WTC11 (cell line): ENCODE measurements at places on chromosomes 12 and 14. TPM values are rescaled to one million over a fixed set of nuclear protein-coding genes. Genes with fewer than 3 reads are reported as not detected.

Gene PTCSC3
- not detected in 3 replicates for total RNA-seq

Gene AVPR1A
- 0.09 to 0.24 TPM (median 0.11 TPM) in 3 replicates for total RNA-seq

Gene CFAP54
- 0.09 to 0.34 TPM (median 0.32 TPM) in 3 replicates for total RNA-seq

Gene MAP1LC3B2
- 2.2 to 3.0 TPM (median 2.5 TPM) in 3 replicates for total RNA-seq

Gene SLC5A8
- 0.05 to 0.07 TPM in 2 of 3 replicates, not detected in the other for total RNA-seq

Gene ALDH1L2
- 3.5 to 7.7 TPM (median 5.5 TPM) in 3 replicates for total RNA-seq

Gene MSI1
- 64.5 to 71.9 TPM (median 71.5 TPM) in 3 replicates for total RNA-seq

Gene CMA1
- total RNA-seq, result not detected in 3 replicates

Gene DYRK2
- 32.7 to 38.1 TPM (median 36.1 TPM) in 3 replicates for total RNA-seq

Gene FAM186B
- total RNA-seq, result 0.16 to 0.39 TPM (median 0.21 TPM) in 3 replicates

DNA sequence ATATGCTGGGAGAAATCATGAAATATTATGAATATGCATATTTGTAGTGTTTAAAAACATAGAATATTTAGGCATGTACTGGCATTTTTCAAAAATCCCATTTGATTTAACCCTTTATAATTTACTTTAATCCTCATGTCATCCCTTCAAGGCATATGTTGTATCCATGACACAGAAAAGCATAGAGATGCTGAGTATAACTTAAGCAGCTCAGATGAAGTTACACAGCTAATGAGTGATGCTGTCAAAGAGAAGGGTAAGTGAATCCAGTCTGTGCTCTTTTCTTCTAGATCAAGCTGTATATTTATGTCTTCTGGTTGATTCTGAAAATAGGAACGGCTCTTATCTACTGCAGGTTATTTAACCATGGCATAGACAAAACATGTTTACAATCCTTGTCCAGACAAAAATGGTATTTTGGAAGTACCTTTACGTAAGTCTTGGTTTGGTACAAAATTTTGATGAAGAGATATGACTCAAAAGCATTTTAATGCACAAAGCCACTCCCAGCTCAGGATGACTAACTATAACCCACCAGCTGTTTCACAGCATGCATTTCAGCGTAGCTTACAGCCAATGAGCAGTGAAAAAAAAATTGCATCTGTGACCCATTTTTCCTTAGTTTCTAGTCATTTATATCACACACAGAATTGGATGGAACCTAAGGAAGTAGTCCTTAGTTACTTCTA is 201.7 kb downstream of the STXBP6 start:
- DNase-seq, result no peak

- DNase-seq, result no peak
Measured at GRCh38 chr12:68641138-68641537, 30.4 kb downstream of the RAP1B start.

GRCh38 chr12:33634544-33634943 is 194.9 kb upstream of the SYT10 start:
- DNase-seq, result no peak

GRCh38 chr12:112468046-112468445 is 49.3 kb downstream of the PTPN11 start:
- no peak for DNase-seq

DNA sequence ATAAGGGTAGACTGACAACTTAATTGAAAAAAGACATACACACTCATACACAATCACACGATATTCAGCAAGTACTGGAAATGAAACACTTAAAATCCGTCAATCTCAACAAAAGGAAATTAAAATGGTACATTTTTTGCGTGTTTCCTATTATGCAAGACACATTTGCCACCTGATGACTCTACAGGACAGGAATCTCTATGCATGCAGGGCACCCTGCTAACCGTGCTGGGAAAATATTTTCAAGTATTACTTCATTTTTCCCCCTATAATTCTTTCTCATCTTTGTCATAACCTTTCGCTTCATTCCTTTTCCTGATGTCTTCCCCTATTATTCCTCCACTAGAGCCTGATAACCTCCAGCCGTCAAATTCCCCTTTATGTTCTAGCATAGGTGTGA is 150.2 kb downstream of the TMEM132D start:
- no peak for DNase-seq

DNA sequence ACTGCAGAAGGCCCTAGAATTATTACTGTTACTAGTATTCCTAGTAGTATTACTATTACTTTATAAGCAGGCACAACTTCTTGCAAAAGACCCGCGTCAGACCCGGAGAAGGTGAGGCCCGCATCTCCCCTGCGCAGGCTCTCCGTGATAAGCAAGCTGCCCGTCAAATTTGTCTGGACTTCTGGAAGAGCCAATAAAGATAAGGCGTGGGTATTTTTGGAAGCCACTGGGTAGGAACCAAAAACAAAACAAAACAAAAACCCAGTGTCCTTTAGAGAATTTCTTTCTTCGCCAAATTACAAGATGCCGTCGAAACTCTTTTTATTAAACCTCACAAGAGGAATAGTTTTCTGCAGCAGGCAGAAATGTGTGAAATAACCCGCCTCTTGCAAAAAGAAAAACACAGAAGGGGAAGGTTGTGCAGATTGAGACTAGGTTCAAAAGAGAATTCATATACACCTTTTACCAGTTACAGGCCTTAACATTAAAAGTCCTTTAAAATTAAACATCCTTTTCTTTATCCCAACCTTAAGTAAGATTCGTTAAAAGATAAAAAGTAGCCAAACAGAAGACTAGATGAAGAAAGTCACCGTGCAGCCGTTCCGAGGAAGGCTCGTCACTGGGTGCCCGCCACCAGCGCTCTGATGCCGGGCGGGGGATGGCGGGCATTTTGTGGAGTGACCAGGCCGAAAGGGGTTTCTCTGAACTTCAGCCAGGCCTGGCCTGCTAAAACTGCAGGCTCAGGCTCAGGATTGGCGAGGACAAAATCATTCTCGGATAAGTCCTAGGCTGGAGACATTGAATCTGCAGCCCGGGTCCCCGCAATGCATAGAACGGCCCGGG is 1.6 kb downstream of the TBX5 start:
- DNase-seq, result no peak

- peak; percentile 36 for DNase-seq
Measured at GRCh38 chr14:103846543-103847450, 578 bp downstream of the PPP1R13B start.

DNA sequence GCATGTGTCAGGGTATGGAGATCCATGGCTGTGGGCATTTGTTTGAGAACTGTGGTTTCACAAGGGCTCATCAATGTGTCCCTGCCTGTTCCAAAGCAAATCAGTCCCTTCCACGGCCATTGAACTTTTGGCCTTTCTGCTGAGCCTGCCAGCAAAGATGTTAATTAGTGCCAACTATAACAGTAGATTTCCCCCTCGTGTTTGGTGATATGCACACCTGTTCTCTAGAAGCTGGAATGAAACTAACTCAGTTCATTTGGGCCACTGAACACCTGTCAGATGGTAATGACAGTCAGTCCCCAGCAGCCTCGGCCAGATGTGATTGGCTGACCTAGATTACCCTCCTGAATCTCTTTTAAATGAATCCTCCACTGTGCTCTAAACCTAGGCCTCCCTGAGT is 43.2 kb downstream of the IRAK3 start:
- no peak for DNase-seq

DNA sequence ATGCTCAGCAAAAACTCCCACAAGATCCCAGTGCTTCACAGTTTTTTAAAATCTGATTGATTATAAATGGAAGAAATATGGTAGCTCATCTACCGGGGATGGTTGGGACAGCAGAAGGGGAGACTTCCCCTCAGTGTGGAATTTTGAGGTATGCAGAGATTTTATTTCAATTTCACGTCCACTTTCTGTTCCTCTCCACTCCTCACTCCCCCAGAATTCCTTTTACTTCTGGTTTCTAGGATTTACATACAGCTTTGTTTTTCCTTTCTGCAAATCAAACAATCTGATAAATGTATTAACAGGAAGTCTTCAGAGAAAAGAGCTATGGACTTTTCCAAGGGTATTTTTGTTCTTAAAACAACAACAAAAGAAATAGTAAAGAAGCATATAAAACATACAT is 181.5 kb upstream of the ARHGAP5 start:
- DNase-seq, result no peak

GRCh38 chr14:79585845-79586244 is 625.5 kb downstream of the DIO2 start:
- DNase-seq, result no peak

DNA sequence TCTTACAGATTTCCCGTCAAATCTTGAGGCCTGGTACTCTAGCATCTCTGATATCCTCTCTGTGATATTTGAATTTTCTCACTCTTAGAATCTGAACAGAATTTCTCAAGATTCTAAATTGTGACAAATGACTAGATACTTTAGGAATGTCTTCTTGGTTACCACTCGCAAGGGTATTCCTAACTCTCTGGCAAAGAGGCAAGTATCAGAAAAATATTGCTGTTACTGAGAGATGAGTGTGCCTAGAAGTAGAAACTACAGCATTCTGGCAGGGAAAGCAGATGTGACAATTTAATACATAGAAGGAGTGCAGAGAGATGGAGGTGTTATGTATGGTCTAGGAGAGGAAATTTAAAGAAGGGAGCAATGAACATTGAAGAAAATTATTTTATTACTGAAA is 467.8 kb downstream of the LRIG3 start:
- no peak for DNase-seq

DNA sequence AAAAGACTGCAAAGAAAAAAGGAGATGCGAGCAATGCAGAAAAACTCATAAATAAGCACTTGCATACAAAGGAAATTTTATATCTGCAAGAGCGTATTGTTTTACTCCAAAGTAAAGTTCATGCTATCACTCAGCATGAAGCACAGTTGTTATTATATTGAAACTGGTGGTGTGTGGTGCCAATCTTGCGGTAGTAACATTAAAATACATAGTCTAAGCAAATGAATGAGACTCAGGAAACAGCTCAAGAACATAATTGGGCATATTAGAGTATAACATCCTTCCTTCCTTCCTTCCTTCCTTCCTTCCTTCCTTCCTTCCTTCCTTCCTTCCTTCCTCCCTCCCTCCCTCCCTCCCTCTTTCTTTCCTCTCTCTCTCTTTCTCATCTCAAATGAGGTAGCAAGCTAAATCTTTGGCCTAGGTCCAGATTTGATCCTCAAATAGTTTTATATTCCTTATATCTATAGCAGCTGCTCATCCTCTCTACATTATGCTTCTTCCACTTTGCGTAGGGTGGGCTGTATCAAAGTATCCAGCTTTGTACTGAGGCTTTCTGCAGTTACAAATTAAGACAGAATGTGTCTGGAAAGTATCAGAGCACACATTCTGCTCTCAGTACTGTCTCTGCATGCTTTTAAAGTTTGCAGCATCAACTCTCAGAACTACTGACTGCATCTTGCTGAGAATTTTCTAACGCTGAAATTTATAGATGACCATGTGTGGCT is 718.3 kb downstream of the RERGL start:
- no peak for DNase-seq

DNA sequence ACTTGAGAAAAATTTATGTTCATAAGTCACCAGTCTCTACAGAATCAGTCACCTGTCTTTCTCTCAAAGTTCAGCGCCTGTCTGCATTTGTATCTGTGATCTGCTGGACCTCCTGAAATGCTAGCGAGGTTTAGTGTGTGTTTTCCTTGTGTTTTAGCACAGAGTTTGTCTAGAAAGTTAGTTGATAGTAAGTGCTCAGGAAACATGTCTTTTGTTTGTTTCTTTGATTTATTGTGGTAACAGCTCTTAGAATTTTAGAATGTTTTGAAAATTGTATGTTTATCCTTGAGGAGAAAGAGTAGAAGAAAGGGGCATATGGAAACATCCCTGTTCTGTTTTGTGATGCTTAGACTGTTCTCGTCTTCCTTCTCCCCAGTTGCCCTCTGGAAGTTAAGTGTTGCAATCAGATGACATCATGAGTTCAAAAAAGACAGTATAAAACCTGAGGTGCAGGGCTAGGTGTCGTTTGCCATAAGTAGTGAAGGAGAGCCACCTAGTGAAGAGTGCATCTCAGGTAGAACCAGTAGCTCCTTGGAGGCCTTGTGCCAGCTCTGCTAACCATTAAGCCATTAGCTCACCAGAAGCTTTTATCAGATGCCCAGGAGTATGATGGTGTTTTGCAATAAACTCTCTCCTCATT is 44.8 kb downstream of the FBXW8 start:
- no peak for DNase-seq

GRCh38 chr14:81765651-81766275 is 232.1 kb upstream of the SEL1L start:
- DNase-seq, result no peak

DNA sequence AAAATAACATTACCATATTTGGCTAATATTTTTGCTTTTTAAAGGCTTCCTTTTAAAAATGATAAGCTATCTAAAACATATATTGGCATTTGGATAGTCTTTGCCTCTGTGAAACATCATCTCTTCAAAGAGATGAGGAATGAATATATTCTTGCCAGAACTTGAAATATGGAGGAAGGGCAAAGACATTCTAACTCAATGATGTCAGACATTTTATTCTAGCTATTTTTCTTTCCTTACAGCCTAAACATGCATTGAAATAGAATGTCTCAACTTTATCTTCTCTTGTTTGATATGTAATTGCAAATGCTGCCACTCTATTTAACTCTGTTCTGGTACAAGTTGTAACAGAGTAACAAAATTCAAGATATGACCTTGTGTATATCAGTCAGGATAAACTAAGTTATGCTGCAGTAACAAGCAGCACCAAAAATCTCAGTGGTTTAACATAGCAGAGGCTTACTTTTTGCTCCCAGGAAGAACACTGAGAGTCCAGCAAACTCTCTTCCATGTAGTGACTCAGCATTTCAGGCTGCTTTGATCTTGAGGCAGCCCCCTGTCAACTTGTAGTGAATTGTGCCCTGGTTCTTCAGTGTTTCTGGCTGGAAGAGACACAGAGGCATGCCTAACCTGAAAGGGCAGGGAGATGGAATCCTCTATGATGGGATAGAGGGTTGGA is 11.0 kb downstream of the IRAK3 start:
- no peak for DNase-seq

DNA sequence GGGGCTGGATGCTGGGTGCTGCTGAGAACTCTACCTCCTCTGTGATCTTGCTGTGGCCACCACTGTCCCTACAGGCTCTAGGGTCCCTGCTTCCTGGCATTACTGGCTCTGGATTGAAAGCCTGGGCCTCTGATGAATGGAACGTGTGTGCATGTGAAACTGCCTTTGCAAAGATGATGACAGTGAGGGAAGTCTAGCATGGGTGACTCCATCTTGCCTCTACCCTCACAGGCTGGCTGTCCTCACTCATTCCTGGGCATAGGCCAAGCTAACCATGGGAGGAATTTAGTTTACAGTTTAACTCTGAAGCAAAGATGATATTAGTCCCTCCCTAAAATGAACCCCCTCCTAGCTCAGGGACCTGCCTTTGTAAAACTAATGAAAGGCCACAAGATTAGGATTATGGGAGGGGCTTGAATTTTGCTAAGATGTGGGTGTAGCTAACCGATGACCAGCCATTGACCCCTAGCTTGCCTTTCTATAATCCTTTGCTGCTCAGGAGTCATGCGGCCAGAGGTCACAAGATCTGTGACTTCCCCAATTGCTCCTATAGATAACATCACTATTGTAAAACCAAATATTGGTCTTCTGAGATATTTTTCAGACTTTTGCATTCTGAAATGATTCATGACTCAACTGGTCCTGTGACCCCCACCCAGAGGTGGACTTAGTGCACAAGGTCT is 2.2 kb upstream of the C1S start:
- no peak for DNase-seq

DNA sequence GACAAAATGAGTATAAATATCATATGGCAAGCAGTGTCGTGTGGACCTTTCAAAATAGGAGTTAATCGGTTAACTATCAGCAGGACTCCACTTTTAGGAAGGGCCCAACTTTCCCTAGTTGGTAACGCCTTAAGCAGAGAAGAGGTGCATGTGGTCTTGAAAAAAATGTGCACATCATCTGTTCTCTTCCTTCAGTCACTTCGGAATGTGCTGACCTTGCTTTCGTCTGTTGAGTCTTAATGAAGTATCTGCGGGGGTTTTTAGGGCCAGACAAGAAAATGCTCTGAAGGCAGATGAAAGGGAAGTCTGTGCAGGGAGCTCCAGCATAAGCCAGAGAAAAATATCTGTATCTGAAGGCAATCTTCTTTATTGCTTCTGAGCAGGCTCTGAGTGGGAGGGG is 185.2 kb downstream of the AEBP2 start:
- no peak for DNase-seq
